ENCODE measurements at places on chromosomes 16 and 17.
A peak's percentile ranks its signal among the peaks of the same experiment; 100 is the strongest.

- no peak for DNase-seq
These were observed 27.0 kb downstream of the CEP95 start for GRCh38 chr17:64533784-64534183.

GRCh38 chr16:27404163-27404823 is 2.3 kb downstream of the IL21R start:
- DNase-seq: no peak

GRCh38 chr16:87970186-87970585 is 19.0 kb downstream of the BANP start:
- DNase-seq: no peak

GRCh38 chr17:16377941-16378341 is 3.0 kb upstream of the UBB start:
- no peak for DNase-seq

- no peak for DNase-seq
These were observed 7.0 kb downstream of the DOC2A start for GRCh38 chr16:30003670-30004423.

- DNase-seq: no peak
These were observed 6.6 kb upstream of the MIF4GD start for GRCh38 chr17:75277664-75278071.

- no peak for DNase-seq
These were observed 1.5 kb downstream of the CACNA1H start for GRCh38 chr16:1154291-1154886.

GRCh38 chr17:82937411-82938371 is 97.9 kb upstream of the ZNF750 start:
- no peak for DNase-seq

- no peak for DNase-seq
These were observed 117.4 kb upstream of the CES5A start for GRCh38 chr16:55992551-55992950.

DNA sequence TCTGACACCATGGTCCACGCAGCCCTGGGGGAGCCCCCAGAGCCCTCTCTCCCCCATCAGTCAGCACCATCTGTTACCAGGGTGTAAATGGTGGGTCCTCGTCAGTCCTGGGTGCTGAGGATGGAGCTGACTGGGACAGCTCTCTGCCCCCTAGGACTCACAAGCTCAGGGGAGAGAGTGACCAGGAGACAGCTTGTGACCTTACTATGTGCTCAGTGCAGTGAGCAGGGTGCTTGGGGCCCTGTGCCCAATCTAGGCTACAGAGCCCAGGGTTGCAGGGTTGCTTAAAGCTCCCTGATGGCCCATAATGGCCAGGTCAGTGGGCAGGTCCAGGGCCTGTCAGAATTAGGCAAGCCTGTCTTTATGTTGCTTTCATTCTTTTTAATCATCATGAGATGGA is 11.3 kb downstream of the MMP2 start:
- no peak for DNase-seq

DNA sequence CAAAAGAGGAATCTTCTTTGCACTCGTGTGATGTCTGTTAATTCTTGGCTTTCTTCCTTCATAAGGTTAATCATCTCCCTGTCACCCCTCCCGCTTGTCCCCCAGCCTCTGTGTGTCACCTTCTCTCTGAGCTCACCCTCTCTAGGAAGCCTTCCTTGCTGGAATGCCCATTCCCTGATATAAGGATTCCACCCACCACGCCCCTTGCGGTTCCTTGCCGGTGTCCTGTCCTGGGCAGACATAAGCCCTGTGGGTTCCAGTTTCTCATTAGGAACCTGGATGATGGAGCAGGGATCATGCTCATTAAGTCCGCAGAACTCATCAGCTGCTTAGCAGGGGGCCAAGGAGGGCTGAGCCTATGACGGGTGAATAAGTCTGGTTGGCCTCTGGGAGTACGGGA is 559.3 kb downstream of the MAF start:
- no peak for DNase-seq

DNA sequence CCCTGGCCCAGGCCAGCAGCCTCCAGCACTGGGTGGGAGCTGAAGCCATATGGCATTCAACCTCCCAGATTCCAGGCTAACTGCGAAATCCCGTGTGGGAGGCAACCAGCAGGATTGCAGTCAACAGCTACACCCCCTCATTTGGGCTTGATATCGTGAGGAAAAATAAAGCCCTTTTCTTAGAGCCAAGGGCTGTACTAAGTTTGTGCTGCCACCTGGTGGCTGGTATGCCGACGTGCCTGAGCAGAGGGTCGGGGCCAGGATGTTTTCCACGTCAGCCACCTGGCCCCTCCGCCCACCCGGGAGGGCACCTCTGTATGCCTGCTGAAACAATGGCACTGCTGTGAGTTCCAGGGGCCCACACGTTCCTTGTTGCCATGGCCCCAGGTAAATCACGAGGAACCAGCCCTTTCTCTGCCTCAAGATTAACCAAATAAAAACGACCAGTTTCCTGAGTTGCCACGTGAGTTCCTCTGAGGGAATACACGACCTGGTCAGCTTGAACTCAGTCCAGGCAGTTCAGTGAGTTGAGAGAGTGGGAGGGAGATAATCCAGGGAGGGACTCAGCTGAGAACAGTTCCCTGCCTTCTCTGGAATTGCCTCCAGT is 9.0 kb downstream of the TMEM98 start:
- DNase-seq: peak; percentile 58

DNA sequence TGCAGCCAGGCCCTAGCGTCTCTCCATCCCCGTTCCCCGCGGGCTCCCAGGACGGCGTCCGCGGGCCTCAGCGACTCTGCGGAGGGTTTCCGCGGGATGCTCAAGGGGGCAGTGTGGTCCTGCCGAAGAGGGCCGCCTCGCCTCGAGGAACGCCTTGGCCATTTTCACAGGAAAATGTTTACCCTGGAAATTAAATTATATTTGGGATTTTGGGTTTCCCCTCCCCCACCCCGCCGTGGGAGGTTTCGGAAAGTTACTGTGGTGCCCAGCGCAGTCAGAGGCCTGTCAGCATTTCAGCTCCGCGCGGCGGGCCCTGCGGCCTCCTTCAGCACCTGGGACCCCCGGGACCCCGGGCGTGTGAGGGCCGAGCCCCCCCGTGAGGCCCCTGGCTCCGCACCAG is 94.5 kb downstream of the PCTP start:
- DNase-seq: peak; percentile 48

GRCh38 chr17:69560987-69561441 is 146.5 kb downstream of the MAP2K6 start:
- no peak for DNase-seq

- no peak for DNase-seq
These were observed 49.9 kb downstream of the MAP1LC3B start for GRCh38 chr16:87441886-87442580.

DNA sequence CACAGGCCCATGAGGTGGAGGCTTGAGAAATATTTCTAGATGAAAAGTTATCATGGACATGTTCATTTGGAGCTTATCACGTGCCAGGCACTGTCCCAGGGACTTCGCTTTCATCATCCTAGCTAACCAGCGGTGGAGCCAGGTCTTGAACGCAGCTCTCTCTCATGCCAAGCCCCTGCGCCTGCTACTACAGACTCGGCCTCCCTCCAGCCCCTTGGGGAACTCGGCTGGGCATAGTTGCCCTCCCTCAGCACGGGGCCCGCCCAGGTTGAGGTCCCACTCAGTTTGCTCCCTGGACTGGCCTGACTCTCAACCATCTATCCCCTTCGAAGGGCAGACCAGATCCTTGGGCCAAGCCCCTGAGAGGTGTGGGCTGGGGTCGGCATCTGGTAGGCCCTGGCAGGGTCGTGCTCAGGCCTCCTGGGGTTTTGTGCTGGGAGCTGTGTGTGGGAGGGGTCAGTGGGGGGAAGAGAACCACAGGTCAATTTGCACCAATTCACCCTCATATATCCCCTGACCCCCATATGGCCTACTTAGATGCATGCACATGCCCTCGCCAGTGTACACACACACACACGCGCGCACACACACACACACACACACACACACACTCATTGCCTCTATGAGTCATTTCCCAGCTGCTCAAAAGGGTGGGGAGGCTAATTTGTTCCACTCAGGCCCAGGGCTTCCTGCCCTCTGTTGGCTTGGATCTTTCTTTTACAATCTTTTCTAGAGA is 12.1 kb upstream of the SCN4A start:
- DNase-seq: no peak

DNA sequence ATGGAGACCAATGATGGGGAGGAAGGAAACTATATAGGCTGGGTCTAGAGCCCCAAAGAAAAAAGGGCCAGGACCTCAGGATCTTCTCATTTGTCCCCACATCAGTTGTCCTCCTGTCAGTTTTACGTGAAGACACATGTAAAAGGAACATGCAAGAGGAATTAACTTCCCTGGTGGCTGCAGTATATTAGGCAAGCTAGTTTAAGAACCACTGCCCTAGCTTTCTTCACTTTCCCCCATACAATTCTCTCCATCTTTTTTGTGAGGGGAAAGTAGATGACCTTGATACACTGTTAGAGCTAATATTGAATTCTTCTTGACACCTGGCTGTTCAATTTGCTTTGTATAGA is 2.3 kb downstream of the MAP3K3 start:
- DNase-seq: no peak

- no peak for DNase-seq
These were observed 75.2 kb downstream of the KANSL1 start for GRCh38 chr17:46117850-46118696.

Data from NT2/D1 (cell line).